Adrenal gland (tissue), 19 donors: ENCODE measurements at places on chromosomes 7 and 10. TPM values are rescaled to one million over a fixed set of nuclear protein-coding genes. Genes with fewer than 3 reads are reported as not detected.

Gene ADAM22
- 19.2 TPM for total RNA-seq

Gene C10orf105
- under 0.01 TPM for total RNA-seq

Gene CPN1
- not detected for total RNA-seq

Gene RET
- total RNA-seq, result 3.0 TPM

Gene CCDC126
- 7.9 TPM for total RNA-seq

Gene SLC35B4
- 16.0 TPM for total RNA-seq

Gene EBLN1
- total RNA-seq, result not detected

Gene BBIP1
- 36.5 TPM for total RNA-seq

Gene GJD4
- total RNA-seq, result not detected

Gene FAM237B
- not detected for total RNA-seq

Gene OR2A7
- 0.81 TPM for total RNA-seq

Gene FGF8
- not detected for total RNA-seq

Gene MIOS
- 20.9 TPM for total RNA-seq

Gene NXPH1
- total RNA-seq, result 51.3 TPM
